ENCODE measurements at places on chromosomes 16 and 17. TPM values are rescaled to one million over a fixed set of nuclear protein-coding genes. Genes with fewer than 3 reads are reported as not detected.

The ACTG1 gene
- 3,455 TPM for total RNA-seq

The C16orf92 gene
- not detected for total RNA-seq

GRCh38 chr16:87067836-87068761 is 249.1 kb downstream of the C16orf95 start:
- peak overlapping the region; percentile 23 for H3K27ac ChIP-seq
- peaks cover 39% of the 10 kb centered on the region for H3K4me1 ChIP-seq
- no peak for DNase-seq

- peaks cover 7% of the 10 kb centered on the region for H3K4me1 ChIP-seq
- H3K4me3 ChIP-seq = no peak overlapping the region
- DNase-seq = no peak
- H3K27me3 ChIP-seq = peaks cover 12% of the 10 kb centered on the region
These were observed 69.3 kb upstream of the MED13 start for GRCh38 chr17:62134397-62134796.

- H3K27ac ChIP-seq = no peak overlapping the region
- no peak overlapping the region for H3K4me3 ChIP-seq
- no peaks in the 10 kb centered on the region for H3K36me3 ChIP-seq
- H3K27me3 ChIP-seq = no peaks in the 10 kb centered on the region
- 0 out of 2 replicates have a peak, but pooled peaks cover 3% of the 10 kb centered on the region for H3K4me1 ChIP-seq
These were observed 4.0 kb downstream of the CRYBA1 start for GRCh38 chr17:29250666-29251065.

DNA sequence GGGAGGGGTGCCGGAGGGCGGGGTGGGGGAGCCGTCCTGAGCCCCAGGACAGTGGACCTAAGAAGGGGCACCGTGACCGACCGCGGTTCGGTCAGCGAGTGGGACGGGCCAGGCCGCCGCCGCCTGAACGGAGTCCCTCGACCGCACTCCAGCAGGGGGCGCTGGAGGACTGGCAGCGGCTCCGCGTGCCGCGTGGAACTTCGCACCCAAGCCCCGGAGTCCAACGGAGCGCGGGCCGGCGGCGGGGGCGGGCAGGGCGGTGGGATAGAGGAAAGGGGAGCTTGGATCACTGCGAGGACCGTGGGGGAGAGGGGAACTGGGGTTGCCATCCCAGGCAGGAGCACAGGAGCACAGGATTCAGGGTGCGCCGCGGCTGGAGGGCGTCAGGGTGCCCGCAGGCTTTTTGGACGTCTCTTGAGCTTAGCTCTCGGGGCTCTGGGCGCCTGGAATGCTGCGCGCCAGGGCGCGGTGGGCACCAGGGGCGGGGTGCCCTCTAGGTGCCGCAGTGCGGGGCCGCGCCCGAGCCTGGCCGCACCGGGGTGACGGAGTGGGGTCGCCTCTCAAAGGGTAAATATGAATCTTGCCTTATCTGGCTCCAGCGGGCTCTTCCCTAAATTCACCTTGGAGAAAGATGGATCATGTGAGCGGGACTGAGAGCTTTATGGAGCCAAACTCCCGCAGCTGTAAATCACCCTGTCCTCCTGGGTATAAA is 379 bp upstream of the OTOP2 start:
- no peak overlapping the region for H3K27ac ChIP-seq
- H3K27me3 ChIP-seq = peaks cover 74% of the 10 kb centered on the region
- H3K36me3 ChIP-seq = no peaks in the 10 kb centered on the region
- peaks cover 13% of the 10 kb centered on the region for H3K4me1 ChIP-seq
- H3K4me3 ChIP-seq = peak overlapping the region; percentile 70
- peak; percentile 79 for DNase-seq

DNA sequence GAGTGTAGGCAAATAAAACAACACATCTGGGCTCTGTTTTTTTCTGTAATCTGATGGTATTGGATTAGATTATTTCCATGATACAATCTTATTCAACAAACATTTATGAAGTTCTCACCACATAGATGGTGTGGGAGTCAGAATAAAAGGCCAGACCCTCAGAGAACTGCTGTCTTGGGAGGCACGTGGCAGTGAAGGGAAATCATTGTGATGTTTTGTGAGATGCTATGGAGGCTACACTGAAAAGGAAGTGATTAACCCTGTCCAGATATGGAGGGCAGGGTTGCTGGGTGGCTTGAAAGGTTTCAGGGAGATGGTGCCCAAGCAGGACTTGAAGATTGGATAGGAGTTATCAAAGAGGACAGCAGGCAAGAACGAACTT is 35.6 kb downstream of the DHRS7B start:
- H3K36me3 ChIP-seq = no peaks in the 10 kb centered on the region
- no peak overlapping the region for H3K4me3 ChIP-seq
- H3K27ac ChIP-seq = peak overlapping the region; percentile 61
- no peak for DNase-seq
- H3K4me1 ChIP-seq = no peaks in the 10 kb centered on the region
